ENCODE measurements at places on chromosomes 12 and 14. TPM values are rescaled to one million over a fixed set of nuclear protein-coding genes. Genes with fewer than 3 reads are reported as not detected.

Gene SYT1
- polyA plus RNA-seq, result 1.9 TPM

Gene REM2
- polyA plus RNA-seq, result 0.09 TPM

Gene APOLD1
- polyA plus RNA-seq, result 7.4 TPM

Gene KIF26A
- 6.6 TPM for polyA plus RNA-seq

Gene DACT1
- polyA plus RNA-seq, result 41.9 TPM

Gene MGP
- 236 TPM for polyA plus RNA-seq

Gene SERPINA9
- not detected for polyA plus RNA-seq

Gene NTN4
- 46.9 TPM for polyA plus RNA-seq

Gene KLHL33
- 1.6 TPM for polyA plus RNA-seq

Gene ABCB9
- 4.5 TPM for polyA plus RNA-seq

Gene KRT72
- polyA plus RNA-seq, result not detected

Gene SLC25A47
- polyA plus RNA-seq, result not detected

Gene RNASE1
- 237 TPM for polyA plus RNA-seq

Gene OVCH1
- 0.16 TPM for polyA plus RNA-seq

Gene RNU6-8
- polyA plus RNA-seq, result not detected

Gene LIN7A
- 3.6 TPM for polyA plus RNA-seq

Gene LPAR5
- polyA plus RNA-seq, result 1.6 TPM

Gene KCNH5
- 0.04 TPM for polyA plus RNA-seq

Gene FAM186B
- 3.8 TPM for polyA plus RNA-seq

Gene ACSM4
- not detected for polyA plus RNA-seq

Gene METTL17
- polyA plus RNA-seq, result 63.5 TPM

Gene GPR132
- 0.63 TPM for polyA plus RNA-seq

Gene NT5DC3
- 10.6 TPM for polyA plus RNA-seq

Gene KRT82
- not detected for polyA plus RNA-seq
